ENCODE measurements at places on chromosomes 6 and 20. TPM values are rescaled to one million over a fixed set of nuclear protein-coding genes. Genes with fewer than 3 reads are reported as not detected.

- ATAC-seq: peak; percentile 43
These were observed 108.3 kb upstream of the PHACTR3 start for GRCh38 chr20:59495894-59496510.

- ATAC-seq: no peak
These were observed 80.8 kb downstream of the MKKS start for GRCh38 chr20:10352934-10353824.

DNA sequence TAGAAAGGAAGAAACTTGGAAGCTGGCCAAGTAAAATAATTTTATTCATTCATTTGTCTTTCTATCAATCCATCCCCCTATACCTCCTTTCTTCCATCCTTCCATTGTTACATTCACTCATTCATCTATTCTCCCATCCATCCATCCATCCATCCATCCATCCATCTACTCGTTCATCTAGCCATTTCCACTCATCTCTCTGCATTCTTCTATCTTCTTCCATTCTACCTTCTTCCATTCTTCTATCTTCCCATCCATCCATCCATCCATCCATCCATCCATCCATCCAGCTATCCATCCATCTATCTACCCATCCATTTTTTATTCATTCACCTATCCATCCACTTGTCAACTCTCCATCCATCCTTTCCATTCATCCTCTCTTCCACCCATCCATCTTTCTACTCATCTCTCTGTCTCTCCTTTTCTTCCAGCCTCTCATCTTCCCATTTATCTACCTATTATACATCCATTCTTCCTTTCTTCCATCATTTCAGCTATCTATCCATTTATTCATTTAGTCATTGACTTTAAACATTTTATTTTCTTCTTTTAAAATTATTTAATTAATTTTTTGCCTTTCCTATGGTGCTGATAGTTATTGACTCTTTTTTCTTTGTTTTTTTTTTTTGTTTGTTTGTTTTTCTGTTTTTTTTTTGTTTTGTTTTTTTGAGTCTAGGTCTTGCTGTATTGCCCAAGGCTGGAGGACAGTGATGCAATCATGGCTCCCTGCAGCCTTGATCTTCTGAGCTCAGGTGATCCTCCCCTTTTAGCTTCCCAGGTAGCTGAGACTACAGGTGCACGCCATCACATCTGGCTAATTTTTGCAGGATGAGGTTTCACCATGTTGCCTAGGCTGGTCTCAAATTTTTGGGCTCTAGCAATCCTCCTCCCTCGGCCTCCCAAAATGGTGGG lies 53.1 kb upstream of the ZNFX1 start:
- ATAC-seq: no peak

The MAD2L1BP gene
- total RNA-seq: 26.8 TPM

DNA sequence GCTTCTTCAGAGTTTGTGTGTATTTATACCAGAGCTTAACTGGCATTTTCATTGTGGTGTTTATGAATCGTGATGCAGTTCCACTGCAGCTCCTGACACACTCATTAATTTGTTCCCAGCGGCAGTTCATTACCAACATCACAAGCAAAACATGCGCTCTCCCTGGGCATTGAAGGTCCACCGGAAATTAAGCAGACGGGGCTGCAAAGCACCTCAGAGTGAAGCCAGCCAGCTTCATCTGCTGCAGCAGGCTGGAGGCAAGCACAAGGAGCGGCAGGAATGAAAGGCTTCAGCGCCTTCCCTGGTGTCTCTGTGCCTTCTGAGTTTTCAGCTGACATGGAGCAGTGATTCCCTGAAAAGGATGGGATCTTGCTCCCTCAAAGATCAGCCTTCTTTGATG lies 246.0 kb upstream of the SPTLC3 start:
- ATAC-seq: no peak

DNA sequence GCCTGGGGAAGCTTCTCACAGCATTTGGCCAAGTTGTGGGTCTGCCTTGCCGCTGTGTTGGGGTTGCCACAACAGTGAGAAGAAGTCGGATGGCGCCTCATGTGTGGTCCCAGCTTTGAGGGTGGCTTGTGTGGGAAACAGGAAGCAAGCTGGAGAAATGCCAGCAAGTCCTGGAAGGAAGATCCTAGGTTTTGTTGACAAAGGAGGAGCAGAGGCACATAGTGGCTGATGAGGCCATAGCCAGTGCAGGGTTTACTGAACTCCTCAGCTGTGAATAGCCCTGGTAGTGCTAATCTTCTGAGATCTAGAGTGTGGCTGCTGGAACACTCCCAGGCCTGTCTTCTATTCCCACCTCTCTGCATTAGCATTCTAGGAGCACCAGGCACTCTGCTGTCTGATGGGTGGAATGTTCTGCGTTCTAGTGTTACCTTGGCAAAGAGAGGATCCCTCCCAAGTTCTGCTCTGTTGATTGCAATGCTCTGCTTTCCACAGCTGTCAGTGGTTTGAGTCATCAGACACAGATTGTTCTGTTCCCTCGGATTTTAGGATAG lies 25.2 kb downstream of the SNPH start:
- no peak for ATAC-seq

GRCh38 chr6:37516076-37516919 lies 16.6 kb upstream of the CCDC167 start:
- peak; percentile 44 for ATAC-seq

GRCh38 chr20:14632906-14633305 lies 295.5 kb upstream of the FLRT3 start:
- ATAC-seq: no peak

- no peak for ATAC-seq
These were observed 31.4 kb upstream of the SEC63 start for GRCh38 chr6:107989166-107990094.

DNA sequence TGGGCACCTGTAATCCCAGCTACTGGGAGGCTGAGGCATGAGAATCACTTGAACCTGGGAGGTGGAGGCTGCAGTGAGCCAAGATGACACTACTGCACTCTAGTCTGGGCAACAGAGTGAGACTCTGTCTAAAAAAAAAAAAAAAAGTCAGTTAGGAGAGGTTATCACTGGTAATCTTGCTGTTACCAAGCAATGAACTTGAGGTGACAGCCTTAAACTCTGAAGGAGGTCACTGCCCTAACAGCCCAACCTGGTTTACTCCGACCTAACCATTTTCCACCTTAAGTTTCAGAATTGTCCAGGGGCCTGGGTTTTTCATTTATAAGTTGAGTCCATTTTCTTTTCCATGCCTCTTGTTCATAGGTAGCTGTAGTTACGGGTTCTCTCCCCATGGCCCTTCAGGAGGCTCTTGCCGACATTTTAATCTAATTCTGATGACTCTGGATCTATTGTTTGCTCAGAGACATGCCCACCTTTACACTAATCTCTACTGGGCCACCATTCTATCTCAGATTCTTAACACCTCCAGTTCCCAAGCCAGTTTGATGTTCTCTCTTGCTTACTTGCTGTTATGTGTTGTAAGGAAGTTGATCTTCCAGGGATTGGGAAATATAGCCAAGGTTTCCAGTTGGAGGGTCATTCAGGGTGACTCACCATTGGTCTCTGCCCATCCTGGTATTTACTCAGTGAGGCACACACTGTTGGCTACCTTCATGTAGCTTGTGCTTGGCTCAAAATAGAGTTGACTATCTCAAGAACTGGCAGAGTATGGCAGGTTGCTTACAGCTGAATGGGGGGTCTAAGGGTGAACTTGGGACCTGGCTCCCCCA lies 29.1 kb downstream of the SHLD1 start:
- peak; percentile 78 for ATAC-seq

DNA sequence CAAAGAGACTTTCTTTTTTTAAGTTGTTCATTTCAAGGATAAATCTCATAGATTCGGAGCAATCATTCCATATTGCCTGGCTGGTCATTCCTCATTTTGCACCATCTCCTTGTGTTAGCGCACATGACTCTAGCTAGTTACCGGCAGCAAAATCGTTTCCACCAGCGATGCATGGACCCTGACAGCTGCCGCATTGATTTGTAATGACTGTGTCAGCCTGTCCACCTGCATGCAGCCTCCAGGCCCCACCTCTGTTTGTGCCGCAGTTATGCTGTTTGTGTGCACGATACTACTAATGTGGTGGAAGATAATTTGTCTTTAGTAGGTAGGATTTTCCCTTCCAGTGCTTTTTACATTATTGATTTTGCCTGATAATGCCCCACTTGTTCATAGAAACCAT lies 164.0 kb downstream of the TBC1D7 start:
- no peak for ATAC-seq

GRCh38 chr6:20699402-20699801 lies 165.1 kb downstream of the CDKAL1 start:
- ATAC-seq: no peak

- ATAC-seq: no peak
These were observed 12.0 kb downstream of the UBD start for GRCh38 chr6:29547573-29547972.

DNA sequence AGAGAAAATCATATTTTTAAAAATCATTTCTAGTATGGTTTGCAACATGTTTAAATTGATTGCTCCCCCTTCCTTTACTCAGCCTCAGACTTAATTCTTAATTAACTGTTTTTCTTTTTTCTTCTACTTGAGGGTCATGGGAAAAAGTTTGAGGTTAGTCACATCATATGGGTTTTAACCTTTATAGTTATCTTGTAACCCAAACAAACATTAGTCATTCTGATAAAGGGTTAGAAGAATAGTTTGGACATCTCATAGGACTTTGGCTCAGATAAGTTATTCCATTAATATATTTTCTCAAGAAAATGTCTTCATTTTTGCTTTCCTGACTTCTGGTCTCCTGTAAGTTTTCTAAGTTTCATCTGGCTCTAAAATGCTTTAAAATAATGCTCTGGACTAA lies 34.5 kb upstream of the TSPYL1 start:
- ATAC-seq: no peak

The CABLES2 gene
- total RNA-seq: 3.6 TPM

DNA sequence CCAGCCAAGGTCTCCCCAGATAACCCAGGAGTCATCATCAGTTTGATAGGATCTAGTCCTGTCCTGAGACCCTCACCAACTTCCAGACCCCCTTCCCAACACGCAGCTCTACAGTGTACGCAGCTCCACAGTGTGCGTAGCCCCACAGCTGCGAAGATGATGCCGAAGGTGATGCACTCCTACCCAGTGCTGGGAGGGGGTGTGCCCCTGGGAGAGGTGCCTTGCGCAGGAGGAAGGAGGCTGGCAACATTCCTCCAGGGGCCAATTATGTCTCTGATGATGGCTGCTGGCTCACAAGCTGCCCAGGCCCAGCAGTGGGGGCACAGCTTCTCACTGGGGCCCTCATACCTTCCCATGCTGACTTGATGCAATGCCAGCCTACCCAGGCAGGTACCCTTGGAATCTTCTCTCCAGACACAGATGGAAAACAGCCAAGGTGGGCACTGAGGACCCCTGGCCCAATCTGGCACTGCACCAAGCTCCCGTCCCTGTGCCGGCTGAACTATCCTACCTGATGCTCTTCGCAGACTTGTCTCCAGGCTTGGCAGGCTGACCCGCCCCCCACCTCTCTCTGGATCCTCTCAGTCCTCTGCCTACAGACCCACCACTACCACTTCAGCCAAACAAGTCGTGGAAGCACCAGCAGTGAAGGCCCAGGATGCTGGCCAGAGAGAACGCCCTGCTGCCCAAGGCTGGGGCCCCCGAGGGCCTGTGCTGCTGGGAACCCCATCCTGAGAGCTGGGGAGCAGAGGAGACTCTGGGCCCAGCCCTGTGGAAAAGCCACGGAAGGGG lies 1.4 kb downstream of the ZNF512B start:
- no peak for ATAC-seq

GRCh38 chr6:142935553-142936517 lies 9.1 kb downstream of the HIVEP2 start:
- no peak for ATAC-seq

GRCh38 chr6:40796260-40797221 lies 209.4 kb upstream of the LRFN2 start:
- no peak for ATAC-seq

The SPINT4 gene
- not detected for total RNA-seq

- no peak for ATAC-seq
These were observed 629.8 kb downstream of the CDH26 start for GRCh38 chr20:60587986-60588385.

DNA sequence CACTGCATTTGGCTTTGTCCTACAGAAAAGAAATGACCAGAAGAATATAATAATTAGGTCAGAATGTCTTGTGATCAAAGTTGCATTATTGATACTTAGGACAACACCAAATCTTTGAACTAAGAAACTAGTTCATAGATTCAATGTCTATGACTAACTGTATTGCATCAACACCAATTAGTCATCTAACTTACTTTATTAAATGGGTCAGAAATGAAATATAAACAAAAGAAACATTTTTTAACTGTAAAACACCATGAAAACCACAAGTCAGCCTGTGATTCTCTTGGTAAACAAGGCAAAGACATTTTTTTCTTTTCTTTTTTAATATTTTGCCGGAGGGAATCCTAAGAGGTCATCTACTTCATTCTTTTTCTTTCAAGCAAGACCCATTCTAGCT lies 114.1 kb upstream of the HDDC2 start:
- no peak for ATAC-seq

The SULF2 gene
- 177 TPM for total RNA-seq

The NRN1 gene
- total RNA-seq: 16.9 TPM

DNA sequence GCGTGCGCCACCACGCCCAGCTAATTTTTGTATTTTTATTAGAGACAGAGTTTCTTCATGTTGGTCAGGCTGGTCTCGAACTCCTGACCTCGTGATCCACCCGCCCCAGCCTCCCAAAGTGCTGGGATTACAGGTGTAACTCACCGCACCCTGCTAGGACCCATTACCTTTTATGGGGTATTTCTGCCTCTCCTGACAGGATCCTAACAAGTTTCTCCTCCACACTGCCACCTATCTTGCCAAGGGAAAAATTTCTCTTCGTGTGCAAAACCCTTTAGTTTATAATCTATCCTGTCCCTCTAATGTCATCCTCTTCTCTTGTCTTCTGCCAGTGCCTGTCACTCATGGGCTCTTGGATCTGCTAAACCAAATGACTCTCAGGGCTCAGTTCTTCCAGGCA lies 1.9 kb downstream of the STMND1 start:
- no peak for ATAC-seq

DNA sequence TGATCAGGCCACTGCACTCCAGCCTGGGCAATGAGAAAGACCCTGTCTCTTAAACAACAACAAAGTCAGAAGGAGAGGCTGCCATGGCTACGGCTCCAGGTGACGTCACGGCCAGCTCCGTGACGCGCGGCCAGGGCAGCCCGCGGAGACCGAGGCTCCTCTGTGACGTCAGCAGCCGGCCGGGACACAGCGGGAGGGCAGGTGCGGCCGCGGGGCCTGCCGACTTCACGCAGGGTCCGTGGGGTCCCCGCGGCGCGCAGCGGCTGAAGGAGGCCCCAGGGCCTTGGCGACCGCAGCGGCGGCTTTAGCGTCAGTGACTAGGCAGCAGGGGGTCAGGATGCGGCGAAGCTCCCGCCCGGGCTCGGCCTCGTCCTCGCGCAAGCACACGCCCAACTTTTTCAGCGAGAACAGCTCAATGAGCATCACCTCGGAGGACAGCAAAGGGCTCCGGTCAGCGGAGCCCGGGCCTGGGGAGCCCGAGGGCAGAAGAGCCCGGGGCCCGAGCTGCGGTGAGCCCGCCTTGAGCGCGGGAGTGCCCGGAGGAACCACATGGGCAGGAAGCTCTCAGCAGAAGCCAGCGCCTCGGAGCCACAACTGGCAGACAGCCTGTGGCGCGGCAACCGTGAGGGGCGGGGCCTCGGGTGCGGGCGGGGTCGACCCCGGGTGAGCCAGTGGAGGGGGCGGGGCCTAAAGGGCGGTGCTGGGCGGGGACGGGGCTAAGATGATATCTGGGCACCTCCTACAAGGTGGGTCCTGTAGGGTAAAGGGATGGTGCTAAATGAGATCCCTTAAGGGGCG lies at the start of gene SPAG4:
SPAG4 (plus strand) TSS at position 163 of the 798 bp plus-strand sequence; CDS start at position 338, 175 bp downstream.
- peak; percentile 92 for ATAC-seq

The MEA1 gene
- 58.4 TPM for total RNA-seq

GRCh38 chr6:112806163-112806865 lies 459.2 kb downstream of the RFPL4B start:
- no peak for ATAC-seq

- ATAC-seq: no peak
These were observed 110.9 kb downstream of the ADGRG6 start for GRCh38 chr6:142412658-142413057.
